ENCODE measurements at places on chromosomes 3 and 15.

DNA sequence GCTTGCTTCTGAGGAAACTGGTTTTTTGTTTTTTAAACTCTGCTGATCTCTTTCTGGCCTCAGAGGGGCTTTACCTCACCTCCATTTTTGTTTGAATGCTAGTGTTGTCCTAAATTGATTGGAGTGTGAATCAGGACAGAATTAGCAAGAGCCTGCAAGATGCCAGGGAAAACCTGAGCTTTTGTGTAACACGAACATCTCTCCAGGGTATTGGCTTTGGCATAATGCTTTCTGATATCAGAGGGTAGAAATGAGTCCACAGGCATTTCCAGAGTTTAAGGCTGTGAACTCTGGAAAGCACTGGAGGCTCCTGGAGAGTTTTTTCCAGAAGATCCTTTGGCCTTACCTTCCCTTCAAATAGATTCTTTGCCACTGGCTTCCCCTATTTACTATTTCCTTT lies 87.1 kb downstream of the WDR76 start:
- no peak for DNase-seq

DNA sequence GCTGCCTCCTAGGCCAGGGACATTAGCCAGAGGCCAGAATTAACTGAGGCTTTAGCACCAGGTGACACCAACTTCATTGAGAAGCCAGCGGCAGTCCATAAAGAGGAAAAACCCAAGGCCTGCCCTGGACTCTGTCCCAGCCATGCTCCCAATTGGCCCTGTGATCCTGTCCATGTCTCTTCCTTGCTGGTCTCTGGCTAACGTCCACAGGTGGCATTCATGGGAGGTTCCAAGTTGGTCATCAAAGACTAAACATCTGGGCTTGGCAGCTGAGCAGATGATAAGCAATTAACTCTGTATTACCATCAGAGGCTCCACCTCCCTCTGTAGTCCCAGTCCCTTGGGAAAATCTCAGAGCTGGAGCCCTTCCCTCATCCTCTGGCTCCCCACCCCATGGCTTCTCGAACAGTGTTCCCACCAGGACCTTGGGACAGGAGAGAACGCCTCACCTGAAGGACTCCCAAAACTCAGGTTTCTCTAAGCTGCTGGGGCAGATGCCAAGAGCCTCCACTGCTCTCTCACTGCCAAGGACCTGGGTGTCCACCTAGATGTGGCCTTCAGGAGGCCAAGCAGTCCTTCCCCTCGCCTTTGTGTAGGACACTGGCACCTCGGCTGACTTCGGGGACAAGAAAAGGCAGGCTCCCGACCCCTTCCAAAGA lies 40.4 kb downstream of the GOLGA6A start:
- DNase-seq: no peak

DNA sequence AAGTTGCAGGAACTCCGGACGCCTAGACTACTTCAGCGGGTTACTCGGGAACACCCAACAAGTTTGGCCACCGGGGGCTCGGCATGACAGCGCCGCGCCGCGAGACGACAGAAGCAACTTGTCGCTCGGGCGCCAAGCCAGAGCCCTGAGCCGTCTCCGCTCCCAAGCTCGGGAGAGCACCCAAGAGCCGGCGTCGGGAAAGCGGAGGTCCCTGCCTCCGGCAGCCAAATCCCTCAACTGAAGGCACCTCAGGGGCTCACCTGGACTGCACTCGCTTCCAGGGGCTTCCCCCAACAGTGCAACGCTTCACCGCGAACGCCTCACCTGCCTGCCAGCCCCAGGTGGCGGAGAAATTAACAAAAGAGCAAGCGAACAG lies 640 bp downstream of the MB21D2 start:
- DNase-seq: no peak

- no peak for DNase-seq
Observed at GRCh38 chr15:35055416-35056105, 29.5 kb downstream of the NANOGP8 start.

DNA sequence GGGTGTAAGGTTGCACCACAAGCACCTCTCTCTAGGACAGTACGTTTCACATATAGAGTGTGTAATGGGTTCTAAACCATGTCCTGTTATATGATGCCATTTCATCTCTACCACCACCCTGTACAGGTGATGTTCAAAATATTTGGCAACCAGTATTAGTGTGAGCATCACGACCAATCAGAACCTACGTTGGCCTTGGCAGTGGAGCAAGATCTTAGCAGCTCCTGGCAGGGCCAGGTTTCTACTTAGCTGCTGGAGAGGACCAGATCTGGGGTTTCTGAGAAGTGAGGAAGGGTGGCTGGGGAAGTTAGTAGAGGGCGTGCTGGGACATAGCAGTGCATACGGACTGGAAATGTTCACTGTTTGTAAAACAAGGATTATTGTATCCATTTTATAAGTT lies 23.1 kb upstream of the MITF start:
- DNase-seq: no peak

GRCh38 chr3:60737633-60738399 lies 513.4 kb downstream of the FHIT start:
- no peak for DNase-seq

DNA sequence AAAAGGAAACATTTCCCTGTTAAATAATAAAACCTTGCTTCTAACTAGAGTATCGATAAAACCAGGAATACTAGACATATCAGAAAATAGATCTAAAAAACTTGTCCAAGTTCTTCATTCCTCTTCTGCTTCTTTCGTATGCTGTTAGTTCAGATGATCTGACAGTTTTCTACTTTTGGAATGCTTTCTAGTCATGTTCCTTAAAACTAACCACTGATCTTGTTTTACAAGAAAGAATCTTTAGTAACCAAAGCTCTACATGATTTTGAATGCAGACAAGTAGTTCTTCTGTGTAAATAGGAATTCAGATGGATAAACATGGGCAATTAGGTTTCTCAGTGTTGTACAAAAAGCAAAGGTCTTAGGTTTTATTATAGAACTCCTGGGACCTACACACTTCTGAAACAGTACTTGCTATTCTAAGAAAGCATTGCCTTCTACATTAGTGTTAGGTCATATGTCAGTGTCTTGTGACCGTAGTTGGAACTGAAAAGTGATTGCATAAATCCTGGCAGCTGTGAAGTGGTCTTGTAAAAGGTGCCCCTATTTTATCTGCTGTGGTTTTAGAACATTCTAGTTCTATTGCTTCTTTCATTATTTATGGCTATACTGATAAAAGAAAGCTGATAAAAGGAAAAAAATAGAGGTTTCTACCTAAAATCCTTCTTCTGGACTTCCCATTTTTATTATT lies 40.7 kb downstream of the SNRK start:
- no peak for DNase-seq

GRCh38 chr3:62241279-62241678 lies 132.1 kb downstream of the FEZF2 start:
- no peak for DNase-seq

GRCh38 chr3:20080956-20081554 lies 40.8 kb downstream of the KAT2B start:
- no peak for DNase-seq

- no peak for DNase-seq
Observed at GRCh38 chr3:86180696-86181095, 810.3 kb downstream of the VGLL3 start.

- DNase-seq: no peak
Observed at GRCh38 chr15:78390826-78391225, 47.2 kb upstream of the IREB2 start.

GRCh38 chr3:46883054-46883829 lies 5.7 kb downstream of the PTH1R start:
- no peak for DNase-seq

DNA sequence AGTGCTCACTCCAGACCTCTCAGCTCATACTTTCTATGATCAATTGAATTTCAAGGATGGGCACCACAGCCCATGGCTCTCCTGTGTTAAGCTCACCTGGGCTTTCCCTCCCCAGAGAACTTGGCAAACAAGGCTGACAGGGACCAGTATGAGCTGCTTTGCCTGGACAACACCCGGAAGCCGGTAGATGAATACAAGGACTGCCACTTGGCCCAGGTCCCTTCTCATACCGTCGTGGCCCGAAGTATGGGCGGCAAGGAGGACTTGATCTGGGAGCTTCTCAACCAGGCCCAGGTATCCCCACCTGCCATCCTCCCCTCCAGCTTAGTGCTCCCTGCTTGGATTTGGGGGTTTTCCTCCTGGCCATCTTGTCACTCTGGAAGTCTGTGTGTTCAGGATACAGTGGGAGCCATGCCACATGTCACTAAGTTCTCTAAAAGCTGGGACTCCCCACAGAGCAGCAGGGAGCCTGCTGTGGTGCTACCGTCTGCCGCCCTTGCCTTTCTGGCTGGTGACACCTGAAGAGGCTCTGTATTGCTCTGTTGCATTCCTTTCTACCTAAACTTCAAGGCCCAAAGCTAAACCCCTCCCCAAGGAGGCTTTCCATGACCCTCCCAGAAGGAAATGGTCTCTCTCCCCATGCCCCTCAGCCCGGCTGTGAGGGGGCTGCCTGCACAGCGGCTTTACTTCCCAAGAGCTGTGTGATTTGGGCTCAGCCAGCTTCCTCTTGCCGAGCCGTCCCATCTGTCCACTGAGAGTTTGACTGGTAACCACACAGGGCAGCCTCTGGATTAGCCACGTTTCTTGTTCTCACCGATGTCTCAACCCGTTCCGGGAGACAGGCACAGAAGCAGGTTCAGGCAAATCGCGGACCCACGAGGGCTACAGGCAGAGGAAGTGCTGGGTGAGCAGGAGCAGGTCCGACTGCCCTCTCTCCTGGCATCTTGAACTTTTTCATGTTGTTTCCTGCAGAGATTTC lies 10.8 kb downstream of the TF start:
- no peak for DNase-seq

DNA sequence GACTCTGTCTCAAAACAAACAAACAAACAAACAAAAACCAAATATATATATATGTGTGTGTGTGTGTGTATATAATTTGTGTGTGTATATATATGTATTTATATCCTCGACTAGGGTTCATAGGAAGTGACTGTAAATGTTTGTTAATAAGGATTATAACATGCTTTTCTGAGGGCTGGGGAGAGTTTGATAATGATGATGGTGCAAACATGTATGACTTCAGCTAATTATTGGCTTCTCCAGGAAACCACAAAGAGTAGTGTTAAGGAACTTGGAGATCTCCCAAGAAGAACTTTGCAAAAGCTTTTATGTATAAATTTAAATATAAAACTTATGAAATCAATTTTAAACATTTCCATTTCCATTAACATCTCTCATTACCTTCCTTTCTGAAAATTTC lies 3.9 kb upstream of the OPA1 start:
- DNase-seq: no peak

- DNase-seq: peak; percentile 49
Observed at GRCh38 chr3:23805633-23806533, at the start of gene UBE2E1. Gene UBE2E1 (plus strand): TSS chr3:23805955. CDS start chr3:23807270, 1,315 bp downstream.

DNA sequence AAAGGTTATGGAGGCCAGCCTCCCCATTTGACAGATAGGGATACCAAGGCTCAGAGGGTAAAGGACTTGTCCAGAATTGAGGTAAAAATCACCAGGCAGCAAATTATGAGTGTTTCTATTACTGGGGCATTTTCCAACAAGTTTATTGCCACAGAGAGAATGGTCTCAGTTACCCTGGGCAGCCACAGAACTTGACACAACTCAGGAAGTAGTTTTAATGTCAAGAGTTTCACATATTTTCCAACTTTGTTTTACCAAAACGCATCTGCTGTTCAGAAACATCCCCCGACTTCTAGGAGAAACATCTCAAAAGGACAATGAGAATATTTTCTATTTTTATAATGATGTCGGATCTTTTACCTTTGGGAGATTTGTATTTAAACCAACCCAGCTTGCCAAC lies 107.5 kb upstream of the MRPS22 start:
- no peak for DNase-seq

DNA sequence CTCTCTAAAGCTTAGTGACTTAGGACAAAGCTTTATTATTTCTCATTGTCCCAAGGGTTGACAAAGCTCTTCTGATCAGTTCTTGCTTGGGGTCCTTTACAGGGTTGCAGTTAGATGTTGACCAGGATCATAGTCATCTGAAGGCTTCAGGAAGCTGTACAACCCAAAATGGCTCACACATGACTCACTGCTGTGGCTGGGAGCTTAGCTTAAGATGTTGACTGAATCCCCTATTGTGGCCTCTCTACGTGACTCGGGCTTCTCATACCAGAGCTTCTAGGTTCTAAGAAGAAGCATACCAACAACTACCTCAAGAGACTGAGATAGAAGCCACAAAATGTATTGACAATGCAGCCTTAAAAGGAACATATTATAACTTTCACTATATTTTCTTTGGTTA lies 569.6 kb upstream of the ROBO2 start:
- DNase-seq: no peak

- no peak for DNase-seq
Observed at GRCh38 chr3:16369276-16369675, 104.3 kb downstream of the OXNAD1 start.

DNA sequence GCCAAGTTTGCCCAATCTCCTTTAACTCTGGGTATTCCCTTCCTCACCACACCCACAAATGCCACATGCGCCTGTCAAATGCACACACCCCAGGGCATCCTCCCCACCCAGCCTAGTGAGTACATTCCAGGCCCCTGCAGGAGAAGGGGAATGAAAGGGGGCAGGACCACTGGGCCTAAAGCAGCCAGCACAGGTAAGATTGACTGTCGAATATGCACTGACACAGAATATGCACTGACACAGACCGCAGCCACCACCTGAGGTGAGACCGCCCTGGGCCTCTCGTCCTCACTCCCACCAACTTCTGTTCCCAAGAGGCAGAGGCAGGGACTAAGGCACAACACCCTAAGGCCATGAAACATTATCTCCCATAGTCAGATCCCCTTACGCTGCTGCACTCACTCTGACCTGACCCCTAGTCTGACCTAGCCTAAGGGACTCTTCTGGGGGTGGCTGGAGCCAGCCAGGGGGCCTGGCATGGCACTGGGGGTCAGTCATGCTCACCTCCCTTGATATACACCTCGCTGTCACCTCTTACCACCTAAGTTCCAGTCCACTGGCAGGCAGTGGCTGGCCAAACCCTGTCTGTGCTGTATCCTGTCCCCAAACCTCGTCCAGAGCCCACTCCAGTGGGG lies 10.8 kb downstream of the AP3B2 start:
- no peak for DNase-seq

- no peak for DNase-seq
Observed at GRCh38 chr3:106249159-106249558, 380.3 kb upstream of the CBLB start.

- DNase-seq: no peak
Observed at GRCh38 chr3:75272691-75273090, 391.4 kb upstream of the FRG2C start.

DNA sequence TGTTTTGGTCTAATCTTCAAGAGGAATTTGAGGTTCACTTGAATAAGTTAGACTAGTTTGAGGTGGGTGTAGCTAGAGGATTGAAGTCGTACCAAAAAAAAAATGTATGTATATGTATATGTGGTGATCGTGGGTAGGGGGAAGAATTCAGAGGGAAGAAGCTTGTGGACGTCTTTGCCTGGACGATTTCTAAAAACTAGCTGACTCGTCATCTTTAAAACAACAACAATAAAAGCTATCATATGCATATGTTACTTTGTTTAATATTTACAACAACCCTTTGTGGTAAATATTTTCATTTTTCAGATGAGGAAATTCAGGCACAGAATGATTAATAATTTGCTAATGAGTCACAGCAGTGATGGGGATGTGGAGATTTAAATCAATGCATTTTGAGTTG lies 18.1 kb downstream of the RNF111 start:
- DNase-seq: no peak
